ENCODE measurements at places on chromosomes 1 and 21. TPM values are rescaled to one million over a fixed set of nuclear protein-coding genes. Genes with fewer than 3 reads are reported as not detected.

The TNNI3K gene
- total RNA-seq, result 0.32 TPM

The TSPAN2 gene
- total RNA-seq, result 3.6 TPM

The UTS2 gene
- under 0.01 TPM for total RNA-seq

The STIL gene
- total RNA-seq, result 6.8 TPM

The MCOLN3 gene
- total RNA-seq, result not detected

The ESPN gene
- total RNA-seq, result 1.3 TPM

Measured in epithelial cell of umbilical artery (primary cell).